ENCODE measurements at places on chromosomes 16 and 17. TPM values are rescaled to one million over a fixed set of nuclear protein-coding genes. Genes with fewer than 3 reads are reported as not detected.

Gene TMED6
- total RNA-seq: 3.1 TPM

Gene MT1E
- 1,576 TPM for total RNA-seq

Gene RGS11
- 0.70 TPM for total RNA-seq

Gene NXPH3
- total RNA-seq: 0.08 TPM

Gene TNK1
- total RNA-seq: 5.2 TPM

Gene ACSM3
- total RNA-seq: 70.8 TPM

Gene IL21R
- 0.33 TPM for total RNA-seq

Gene CASKIN2
- 26.4 TPM for total RNA-seq

Gene SPNS2
- total RNA-seq: 11.4 TPM

Gene WIPF2
- 10.3 TPM for total RNA-seq

Gene MYOCD
- total RNA-seq: 0.23 TPM

Gene STX1B
- total RNA-seq: 4.2 TPM

Gene KLHL10
- total RNA-seq: not detected

Gene PYY
- not detected for total RNA-seq

Gene TLCD1
- 4.8 TPM for total RNA-seq

Gene FOXN1
- not detected for total RNA-seq

Gene LDHD
- 113 TPM for total RNA-seq

Gene KRTAP1-1
- total RNA-seq: not detected

Gene NLGN2
- total RNA-seq: 3.9 TPM

Gene PYDC1
- not detected for total RNA-seq

Gene ZNRF1
- total RNA-seq: 14.0 TPM

Gene OTOP2
- not detected for total RNA-seq

Gene SGCA
- 1.0 TPM for total RNA-seq

Gene SEPTIN1
- total RNA-seq: 1.4 TPM

Gene CPHXL2
- total RNA-seq: not detected
